Mesenteric fat pad (tissue), 1 donor: ENCODE measurements at places on chromosomes 12 and 14. TPM values are rescaled to one million over a fixed set of nuclear protein-coding genes. Genes with fewer than 3 reads are reported as not detected.

DNA sequence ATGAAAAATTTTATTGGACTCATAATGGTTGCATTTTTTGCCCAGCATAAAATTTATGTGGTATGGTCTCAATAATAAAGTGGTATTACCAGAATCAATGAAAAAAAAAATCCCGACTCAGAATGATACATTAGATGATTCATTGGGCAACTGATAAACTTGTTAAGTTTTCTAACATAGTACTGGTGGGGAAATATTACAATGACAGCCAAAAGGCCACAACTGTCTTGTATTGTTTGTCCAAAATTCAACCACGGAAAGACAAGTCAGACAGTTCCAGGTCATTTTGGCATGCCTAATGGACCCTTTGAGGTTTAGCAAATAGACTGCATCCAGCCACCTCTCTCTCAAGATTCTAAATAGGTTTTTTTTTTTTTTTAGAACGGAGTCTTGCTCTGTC is 70.5 kb upstream of the TRIM9 start:
- DNase-seq: no peak

GRCh38 chr14:62084020-62084419 is 321.8 kb downstream of the SNAPC1 start:
- no peak for DNase-seq

DNA sequence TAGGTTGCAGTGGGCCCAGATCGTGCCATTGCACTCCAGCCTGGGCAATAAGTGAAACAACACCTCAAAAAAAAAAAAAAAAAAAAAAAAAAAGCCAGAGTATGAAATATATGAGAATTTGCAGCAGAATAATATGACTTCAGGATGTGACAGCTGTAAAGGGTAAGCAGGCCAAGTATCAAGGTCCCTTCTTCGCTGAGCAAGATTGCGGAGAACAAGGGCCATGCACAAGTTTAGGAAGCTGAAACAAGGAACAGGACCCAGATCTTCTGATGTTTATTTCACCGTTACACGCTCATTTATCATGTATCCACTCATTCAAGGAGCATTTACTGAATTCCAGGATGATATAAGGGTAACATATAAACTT is 659 bp upstream of the FOXJ2 start:
- no peak for DNase-seq

DNA sequence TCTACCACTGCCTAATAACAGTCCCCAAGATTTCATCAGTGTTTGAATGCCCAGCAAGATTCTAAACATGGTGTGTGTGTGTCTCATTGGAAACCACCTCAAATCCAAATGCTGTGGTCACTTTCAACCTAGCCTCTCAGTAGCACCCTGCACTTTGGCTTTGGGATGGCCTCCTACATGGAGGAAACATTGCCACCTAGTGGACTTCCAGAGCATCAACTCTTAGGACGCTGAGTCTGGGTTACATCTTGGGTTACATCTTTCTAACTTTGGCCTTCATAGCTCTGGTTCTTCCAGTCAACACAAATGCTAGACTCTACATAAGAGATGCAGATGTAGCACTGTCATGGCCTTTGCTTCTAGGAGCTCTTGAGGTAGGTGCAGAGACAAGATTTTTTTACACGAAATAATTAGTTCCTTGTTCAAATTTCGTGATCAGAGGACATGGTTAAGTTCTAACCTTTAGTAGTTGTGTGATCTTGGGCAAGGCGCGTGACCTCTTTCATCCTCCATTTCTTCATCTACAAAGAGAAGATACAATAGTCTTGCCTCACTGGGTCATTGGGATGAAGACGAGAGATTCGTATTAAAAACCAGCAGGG is 113.5 kb upstream of the VASH1 start:
- no peak for DNase-seq

GRCh38 chr14:54457609-54457996 is 16.4 kb upstream of the CNIH1 start:
- DNase-seq: no peak

GRCh38 chr14:102965971-102966655 is 43.6 kb downstream of the AMN start:
- DNase-seq: no peak

- DNase-seq: no peak
Observed at GRCh38 chr12:65126482-65126881, 5.4 kb upstream of the WIF1 start.

GRCh38 chr12:131105736-131106348 is 152.1 kb downstream of the ADGRD1 start:
- DNase-seq: peak; percentile 82

DNA sequence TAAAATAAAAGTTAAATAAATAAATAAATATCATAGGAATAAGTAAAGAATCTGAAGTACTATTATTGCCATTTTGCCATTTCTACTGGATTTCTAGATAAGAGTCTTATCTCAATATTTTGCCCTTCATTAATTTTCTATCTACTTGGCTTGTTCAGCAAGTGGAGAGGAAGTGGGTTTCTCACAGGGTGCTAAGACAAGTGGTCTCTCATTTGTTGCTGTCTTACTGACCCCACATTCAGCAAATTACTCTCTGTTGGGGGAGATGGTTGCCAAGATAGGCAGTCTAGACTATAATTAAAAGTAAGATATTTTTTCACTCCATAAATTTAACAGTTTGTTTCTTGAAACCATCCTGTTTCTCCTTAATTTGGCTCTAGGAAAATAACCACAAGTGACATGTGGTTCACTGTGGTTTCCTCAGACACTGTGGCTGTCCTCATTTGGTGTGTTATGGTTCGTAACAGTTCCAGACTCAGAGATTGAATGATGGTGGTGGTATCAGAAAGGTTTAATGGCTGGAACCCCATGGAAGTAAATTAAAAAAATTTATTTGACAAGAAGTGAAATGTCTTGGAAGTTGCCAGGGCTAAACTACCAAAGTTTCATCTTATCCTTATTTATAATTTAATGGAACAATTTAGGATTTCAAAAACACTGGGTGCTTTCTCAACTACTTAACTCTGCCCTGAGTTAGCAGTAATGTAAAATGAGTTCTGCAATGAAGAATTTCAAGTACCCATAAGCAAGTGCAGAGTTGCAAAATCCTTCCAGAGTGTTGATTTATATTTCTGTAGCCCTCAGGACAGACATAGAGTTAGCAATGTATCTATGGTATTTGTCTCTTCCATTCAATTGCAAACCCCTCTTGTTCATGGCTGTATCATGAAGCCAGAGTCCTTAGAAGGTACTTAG is 214.8 kb downstream of the MSRB3 start:
- no peak for DNase-seq

DNA sequence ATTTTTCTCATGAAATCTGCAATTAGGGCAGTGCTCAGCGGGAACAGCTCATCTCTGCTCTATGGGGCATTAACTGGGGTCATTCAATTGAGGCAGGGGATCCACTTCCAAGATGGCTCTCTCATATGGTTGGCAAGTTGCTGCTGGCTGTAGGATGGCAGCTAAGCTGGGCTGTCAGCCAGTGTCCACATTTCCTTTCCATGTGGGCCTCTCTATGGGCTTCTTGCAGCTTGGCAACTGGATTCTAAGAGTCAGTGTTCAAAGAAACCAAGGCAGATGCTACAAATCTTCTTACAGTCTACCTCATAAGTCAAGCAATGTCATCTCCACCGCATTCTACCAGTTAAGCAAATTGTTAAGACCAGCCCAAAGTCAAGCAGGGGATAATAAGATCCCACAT is 50.3 kb upstream of the TMCC3 start:
- DNase-seq: no peak

- DNase-seq: no peak
Observed at GRCh38 chr12:105060715-105061378, 23.4 kb downstream of the ALDH1L2 start.

- DNase-seq: no peak
Observed at GRCh38 chr14:92974541-92975345, 51.8 kb downstream of the CHGA start.

GRCh38 chr12:119627686-119628085 is 34.1 kb downstream of the TMEM233 start:
- DNase-seq: no peak

DNA sequence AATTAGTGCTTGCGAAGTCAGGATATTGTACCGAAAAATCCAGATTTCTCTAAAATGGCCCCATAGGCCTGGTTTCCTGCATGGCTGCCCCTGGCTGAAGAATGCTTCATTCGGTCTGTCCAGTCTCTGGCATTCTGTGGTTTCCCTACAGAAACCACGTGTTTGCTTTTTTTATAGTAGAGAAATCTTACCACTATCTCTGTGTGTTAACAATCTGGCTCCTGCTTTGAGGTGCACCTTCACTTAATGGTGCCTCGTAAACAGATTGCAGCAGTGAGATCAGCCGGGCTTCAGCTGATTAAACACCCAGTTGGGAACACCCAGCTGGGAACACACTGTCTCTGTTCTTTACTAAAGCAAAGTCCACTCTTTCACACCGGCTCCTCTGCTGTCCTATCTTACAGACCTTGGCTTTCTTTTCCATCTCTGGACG is 6.7 kb upstream of the DNAAF2 start:
- DNase-seq: no peak

DNA sequence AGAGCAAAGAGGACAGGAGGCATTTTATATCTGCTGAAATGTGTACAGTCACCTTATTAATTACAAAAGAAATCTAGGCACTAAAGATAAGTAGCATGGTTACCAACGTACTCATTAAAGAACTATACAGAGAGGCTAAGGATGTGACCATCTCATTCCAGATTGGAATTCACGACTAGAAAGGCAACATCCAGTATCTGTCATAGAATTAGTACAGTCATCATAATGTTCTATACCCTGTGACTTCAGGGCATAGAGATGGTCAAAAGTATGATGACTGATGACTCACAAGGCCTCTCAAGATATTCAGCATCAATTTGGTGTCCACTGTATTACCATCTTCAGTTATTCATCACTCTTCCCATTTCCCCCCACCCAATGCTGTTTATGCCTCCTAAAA is 144.0 kb upstream of the PLEKHG7 start:
- no peak for DNase-seq

- DNase-seq: no peak
Observed at GRCh38 chr12:16564675-16565074, 41.3 kb downstream of the LMO3 start.

DNA sequence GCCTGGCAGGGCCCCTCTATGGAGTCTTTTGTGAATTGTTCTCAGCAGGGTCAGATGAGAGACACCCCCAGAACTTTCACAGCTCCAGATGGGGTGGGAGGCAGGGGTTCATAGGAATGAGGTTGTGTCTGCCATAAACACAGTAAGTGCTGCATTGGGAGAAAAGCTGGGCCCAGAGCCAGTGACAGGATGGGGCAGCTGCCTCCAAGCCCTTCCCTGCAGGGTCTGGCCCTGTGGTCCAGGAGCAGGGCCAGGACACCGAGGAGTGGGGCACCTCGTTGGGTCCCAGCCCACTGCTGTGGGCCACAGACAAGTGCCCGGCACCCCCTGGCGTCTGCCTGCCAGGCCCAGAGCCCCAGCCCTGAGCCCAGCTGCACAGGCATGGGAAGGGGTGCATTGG is 13.3 kb downstream of the INF2 start:
- DNase-seq: no peak

GRCh38 chr12:17326649-17327048 is 720.7 kb upstream of the LMO3 start:
- DNase-seq: no peak

- DNase-seq: no peak
Observed at GRCh38 chr12:51128919-51129318, 44.0 kb downstream of the TFCP2 start.

Gene CMTM5
- total RNA-seq: not detected

Gene PRH2
- not detected for total RNA-seq

Gene RPGRIP1
- total RNA-seq: 0.80 TPM

Gene SLC5A8
- total RNA-seq: not detected

Gene RGS6
- 7.6 TPM for total RNA-seq

Gene POTEM
- not detected for total RNA-seq

Gene GALNT4
- total RNA-seq: 6.7 TPM

Gene MYH6
- total RNA-seq: not detected

Gene OR9K2
- not detected for total RNA-seq

Gene GNPNAT1
- 26.7 TPM for total RNA-seq

Gene CCDC175
- total RNA-seq: not detected
